ENCODE measurements at places on chromosomes 2 and 18. TPM values are rescaled to one million over a fixed set of nuclear protein-coding genes. Genes with fewer than 3 reads are reported as not detected.

The GREB1 gene
- 0.09 TPM for total RNA-seq

The HOXD10 gene
- not detected for total RNA-seq

The RAX gene
- not detected for total RNA-seq

The COL3A1 gene
- 0.99 TPM for total RNA-seq

The TNP1 gene
- not detected for total RNA-seq

The ST8SIA3 gene
- not detected for total RNA-seq

The SIGLEC15 gene
- not detected for total RNA-seq

The SMC6 gene
- 26.0 TPM for total RNA-seq

The CDCA7 gene
- 5.7 TPM for total RNA-seq

The CHAC2 gene
- 5.8 TPM for total RNA-seq

The OSR1 gene
- not detected for total RNA-seq

The PLEK gene
- 0.09 TPM for total RNA-seq

The SLC4A5 gene
- 0.09 TPM for total RNA-seq

The FAM110C gene
- not detected for total RNA-seq

The IL18RAP gene
- total RNA-seq: not detected

The CRYGC gene
- total RNA-seq: not detected

The CRYBA2 gene
- total RNA-seq: not detected

The VSNL1 gene
- total RNA-seq: not detected

The ADD2 gene
- 4.3 TPM for total RNA-seq

The MYOM1 gene
- total RNA-seq: 0.18 TPM

The CYRIA gene
- 27.4 TPM for total RNA-seq

The PSMA8 gene
- not detected for total RNA-seq

The C2orf15 gene
- total RNA-seq: 0.18 TPM

The SRD5A2 gene
- total RNA-seq: not detected

The FOSL2 gene
- total RNA-seq: 57.5 TPM

The SP140 gene
- not detected for total RNA-seq

Measured in endothelial cell of coronary artery (primary cell).